GM23248 (cell line): ENCODE measurements at places on chromosomes 7 and 10.

DNA sequence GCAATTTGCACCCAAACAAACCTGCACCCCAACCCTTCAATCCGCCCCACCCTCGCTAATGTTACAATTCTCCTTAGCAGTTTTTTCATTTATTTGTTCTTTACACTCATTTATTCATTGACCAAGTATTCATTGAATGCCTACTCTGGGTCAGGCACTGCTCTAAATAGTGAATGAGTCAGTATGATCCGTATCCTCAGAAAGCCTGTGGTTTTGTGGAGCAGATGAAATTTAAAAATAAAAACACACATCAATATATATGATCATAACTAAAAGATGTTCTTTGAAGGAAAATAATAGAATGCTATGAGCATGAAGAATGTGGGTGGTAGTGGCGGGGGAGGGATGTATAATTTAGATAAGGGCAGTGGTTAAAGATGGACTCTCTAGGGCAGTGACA is 13.3 kb downstream of the IFIT5 start:
- H3K4me3 ChIP-seq, result peak overlapping the region; percentile 24; the same call in 1 of the 2 replicates
- H3K27me3 ChIP-seq, result no peaks in the 10 kb centered on the region
- H3K4me1 ChIP-seq, result peaks cover 33% of the 10 kb centered on the region
- no peaks in the 10 kb centered on the region for H3K36me3 ChIP-seq

GRCh38 chr10:77906951-77907421 is 19.6 kb downstream of the DLG5 start:
- H3K4me3 ChIP-seq, result no peak overlapping the region
- no peaks in the 10 kb centered on the region for H3K36me3 ChIP-seq
- H3K4me1 ChIP-seq, result peaks cover 13% of the 10 kb centered on the region
- no peak for DNase-seq
- H3K27ac ChIP-seq, result no peak overlapping the region

DNA sequence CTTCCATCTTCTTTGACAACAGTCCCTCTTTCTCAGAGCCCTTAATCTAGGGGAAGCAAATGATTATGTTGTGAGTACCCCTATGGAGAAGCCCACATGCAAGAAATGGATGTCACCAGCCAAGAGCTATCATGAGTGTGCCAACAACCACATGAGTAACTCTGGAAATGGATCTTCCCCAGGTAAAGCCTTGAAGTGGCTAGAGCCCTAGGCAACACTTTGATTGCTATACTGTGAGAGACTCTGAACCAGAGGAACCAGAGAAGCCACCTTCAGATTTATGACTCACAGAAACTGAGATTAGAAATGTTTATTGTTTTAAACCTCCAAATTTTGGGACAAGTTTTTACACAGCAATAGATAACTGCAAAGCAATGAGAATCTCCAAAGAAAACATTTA is 60.9 kb upstream of the COL1A2 start:
- H3K36me3 ChIP-seq, result no peaks in the 10 kb centered on the region
- no peak overlapping the region for H3K4me3 ChIP-seq
- no peaks in the 10 kb centered on the region for H3K27me3 ChIP-seq
- H3K27ac ChIP-seq, result no peak overlapping the region
- DNase-seq, result peak; percentile 26
- H3K4me1 ChIP-seq, result peaks cover 37% of the 10 kb centered on the region

GRCh38 chr10:60338786-60339185 is 50.9 kb downstream of the ANK3 start:
- no peaks in the 10 kb centered on the region for H3K36me3 ChIP-seq
- H3K4me3 ChIP-seq, result no peak overlapping the region
- DNase-seq, result no peak

DNA sequence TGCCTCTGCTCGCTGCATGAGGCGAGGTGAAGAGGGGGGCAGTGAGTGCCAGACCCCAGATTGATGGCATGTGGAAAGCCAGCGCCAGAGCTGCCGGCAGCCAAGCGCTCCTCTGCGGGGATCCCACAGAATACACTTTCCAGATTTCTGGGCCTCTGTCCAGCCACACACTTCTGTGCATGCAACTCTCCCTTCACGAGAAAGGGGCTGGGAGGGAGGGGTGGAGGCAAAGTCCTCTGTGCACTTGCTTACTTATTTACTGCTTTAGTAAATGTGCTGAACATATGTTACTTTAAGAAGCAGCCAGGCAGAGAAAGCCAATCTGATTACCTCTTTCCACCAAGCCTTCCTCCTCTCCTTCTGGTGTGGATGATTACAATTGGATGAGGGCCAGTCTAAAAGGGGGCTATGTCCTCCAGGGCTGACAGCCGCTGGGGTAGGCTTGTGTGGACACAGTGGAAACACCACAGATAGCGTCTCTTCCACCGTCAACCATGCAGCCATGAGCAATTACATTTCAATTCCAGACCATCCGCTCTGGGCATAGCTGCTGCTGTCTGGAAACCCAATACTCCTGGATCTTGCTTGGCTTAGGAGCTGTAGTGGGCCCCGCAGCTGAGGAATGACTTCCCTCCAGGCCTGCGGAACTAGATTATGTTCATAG is 322.8 kb upstream of the ANKRD30A start:
- H3K27me3 ChIP-seq, result peaks cover 17% of the 10 kb centered on the region
- H3K4me3 ChIP-seq, result no peak overlapping the region
- no peak overlapping the region for H3K27ac ChIP-seq
- no peaks in the 10 kb centered on the region for H3K36me3 ChIP-seq
- peak; percentile 6 for DNase-seq

GRCh38 chr10:3901370-3901769 is 116.4 kb upstream of the KLF6 start:
- DNase-seq, result no peak
- no peak overlapping the region for H3K27ac ChIP-seq
- H3K4me1 ChIP-seq, result peaks cover 28% of the 10 kb centered on the region
- no peaks in the 10 kb centered on the region for H3K27me3 ChIP-seq

DNA sequence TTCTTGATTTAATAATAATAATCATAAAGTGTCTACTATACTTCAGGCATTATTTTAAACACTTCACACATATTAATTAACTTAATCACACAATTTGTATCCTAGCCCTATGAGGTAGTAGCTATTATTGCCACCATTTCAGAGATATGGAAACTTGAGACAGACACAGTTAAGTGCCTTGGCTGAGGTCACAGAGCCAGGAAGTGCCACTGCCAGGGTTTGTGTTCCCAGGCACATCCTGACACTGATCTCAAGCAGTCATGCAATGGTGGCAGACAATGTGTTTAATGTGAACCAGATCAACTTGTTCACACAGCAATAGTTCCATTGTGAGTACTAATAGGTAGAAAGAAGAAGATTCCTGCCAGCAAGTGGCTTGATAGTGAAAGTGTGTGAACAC is 666.0 kb downstream of the SUGCT start:
- H3K4me3 ChIP-seq, result no peak overlapping the region
- peaks cover 15% of the 10 kb centered on the region for H3K4me1 ChIP-seq

DNA sequence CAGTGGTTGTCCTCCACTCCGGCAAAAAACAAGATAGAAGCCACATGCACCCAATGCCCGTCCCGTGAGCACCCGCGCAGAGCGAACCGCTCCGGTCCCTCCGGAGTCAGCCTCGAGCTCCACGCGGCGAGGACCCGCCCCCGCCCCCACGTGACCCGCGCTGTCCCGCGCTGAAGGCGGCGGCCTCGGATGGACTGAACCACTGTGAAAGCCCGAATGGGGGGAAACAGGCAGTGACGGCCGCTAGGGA is 766 bp upstream of the EIF3B start:
- H3K4me3 ChIP-seq, result peak overlapping the region; percentile 92
- no peaks in the 10 kb centered on the region for H3K27me3 ChIP-seq
- DNase-seq, result peak; percentile 95

GRCh38 chr7:15396210-15397158 is 165.3 kb downstream of the AGMO start:
- H3K27ac ChIP-seq, result no peak overlapping the region
- H3K36me3 ChIP-seq, result no peaks in the 10 kb centered on the region
- no peaks in the 10 kb centered on the region for H3K4me1 ChIP-seq
- H3K27me3 ChIP-seq, result no peaks in the 10 kb centered on the region
- DNase-seq, result no peak
- no peak overlapping the region for H3K4me3 ChIP-seq

GRCh38 chr7:51312951-51313737 is 3.5 kb downstream of the COBL start:
- no peak overlapping the region for H3K27ac ChIP-seq
- H3K27me3 ChIP-seq, result peaks cover 52% of the 10 kb centered on the region
- DNase-seq, result no peak
- no peaks in the 10 kb centered on the region for H3K36me3 ChIP-seq
- no peak overlapping the region for H3K4me3 ChIP-seq
- no peaks in the 10 kb centered on the region for H3K4me1 ChIP-seq

DNA sequence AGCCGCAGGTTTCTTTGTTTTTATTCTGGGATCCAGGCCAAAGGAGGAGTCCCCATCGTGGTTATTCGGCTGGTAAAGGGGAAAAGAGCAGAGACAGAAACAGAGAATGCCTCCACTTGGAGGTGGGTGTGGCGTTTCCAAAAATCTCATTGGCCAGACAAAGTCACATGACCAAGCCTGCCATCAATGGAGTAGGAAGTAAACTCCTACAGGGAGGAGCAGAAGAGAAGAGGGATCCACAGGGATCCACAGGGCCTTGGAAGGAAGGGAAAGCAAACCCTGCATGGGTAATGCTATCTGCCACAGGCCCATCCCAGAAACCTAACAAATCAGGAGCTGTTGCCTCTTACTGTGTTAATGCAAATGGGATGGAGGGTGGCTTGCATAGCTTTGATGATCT is 425.7 kb upstream of the GALNT17 start:
- no peak overlapping the region for H3K4me3 ChIP-seq
- no peaks in the 10 kb centered on the region for H3K27me3 ChIP-seq
- DNase-seq, result no peak

- H3K36me3 ChIP-seq, result no peaks in the 10 kb centered on the region
- H3K27ac ChIP-seq, result no peak overlapping the region
- H3K27me3 ChIP-seq, result no peaks in the 10 kb centered on the region
- H3K4me3 ChIP-seq, result no peak overlapping the region
- DNase-seq, result peak; percentile 64
Measured at GRCh38 chr10:94138391-94138790, 144.7 kb downstream of the PLCE1 start.

DNA sequence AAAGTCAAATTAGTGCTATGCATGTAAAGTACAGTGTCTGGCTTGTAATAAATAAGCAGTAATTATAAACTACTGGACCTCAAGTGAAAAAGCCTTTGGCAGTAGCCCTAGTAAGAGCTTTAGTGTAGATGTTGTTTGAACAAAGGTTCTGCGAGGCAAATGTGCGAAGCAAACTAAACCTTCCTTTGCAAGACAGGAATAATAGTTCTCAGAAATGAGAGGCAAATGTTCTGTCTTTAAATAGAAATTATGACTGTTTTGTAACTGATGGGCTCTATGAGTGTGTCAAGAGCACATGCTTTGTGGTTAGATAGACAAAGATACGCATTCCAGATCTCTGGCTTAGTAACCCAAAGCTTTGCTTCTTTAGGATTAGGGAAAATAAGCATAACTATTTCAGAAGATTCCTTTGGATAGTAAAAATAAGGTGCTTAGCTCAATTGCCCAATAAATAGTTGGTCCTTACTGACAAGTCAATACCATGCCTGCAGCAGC is 169.2 kb upstream of the CDC14C start:
- H3K27me3 ChIP-seq, result no peaks in the 10 kb centered on the region
- no peak overlapping the region for H3K27ac ChIP-seq
- DNase-seq, result no peak
- no peaks in the 10 kb centered on the region for H3K36me3 ChIP-seq

GRCh38 chr7:38142736-38143135 is 35.3 kb upstream of the STARD3NL start:
- no peak overlapping the region for H3K27ac ChIP-seq
- no peak for DNase-seq
- no peaks in the 10 kb centered on the region for H3K36me3 ChIP-seq

DNA sequence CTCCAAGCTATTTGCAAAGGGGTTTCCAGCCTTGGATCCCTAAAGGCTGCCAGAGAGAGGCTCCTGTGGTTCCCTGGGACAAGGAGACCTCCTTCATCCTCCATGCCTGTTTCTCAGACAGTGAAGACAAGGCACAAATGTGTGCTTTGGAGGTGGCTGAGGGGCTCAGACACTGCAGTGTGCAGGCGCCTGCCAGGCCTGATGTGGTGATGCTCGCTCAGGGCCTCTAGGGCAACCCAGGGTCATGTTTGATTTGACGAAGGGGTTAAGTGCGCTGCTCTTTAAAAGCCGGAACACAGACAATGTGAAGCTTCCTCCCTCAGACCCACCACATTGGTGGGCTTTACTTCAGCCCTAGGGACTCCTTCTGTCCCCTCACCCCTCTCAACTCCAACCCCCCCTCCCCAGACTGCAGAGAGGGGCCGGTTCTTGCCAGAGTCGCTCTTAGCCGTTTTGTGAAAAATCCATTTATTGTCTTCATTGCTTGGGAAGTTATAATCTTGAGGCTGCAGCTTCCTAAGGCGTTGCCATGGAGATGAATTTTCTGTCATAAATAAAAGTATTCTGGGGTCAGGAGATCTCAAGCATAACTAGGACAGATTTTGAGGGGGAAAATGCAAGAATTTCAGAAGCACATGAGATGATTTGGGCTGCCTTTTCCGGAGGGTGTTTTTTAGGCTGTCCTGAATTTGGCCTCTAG is 35.8 kb downstream of the PDGFA start:
- no peak overlapping the region for H3K27ac ChIP-seq
- no peak for DNase-seq
- H3K4me3 ChIP-seq, result no peak overlapping the region
- H3K36me3 ChIP-seq, result no peaks in the 10 kb centered on the region
- H3K27me3 ChIP-seq, result peaks cover 60% of the 10 kb centered on the region

GRCh38 chr10:123804716-123805115 is 86.9 kb downstream of the CPXM2 start:
- H3K4me1 ChIP-seq, result peaks cover 46% of the 10 kb centered on the region
- H3K27ac ChIP-seq, result peak overlapping the region; percentile 58
- H3K36me3 ChIP-seq, result no peaks in the 10 kb centered on the region
- no peaks in the 10 kb centered on the region for H3K27me3 ChIP-seq
- no peak overlapping the region for H3K4me3 ChIP-seq
- peak; percentile 91 for DNase-seq

DNA sequence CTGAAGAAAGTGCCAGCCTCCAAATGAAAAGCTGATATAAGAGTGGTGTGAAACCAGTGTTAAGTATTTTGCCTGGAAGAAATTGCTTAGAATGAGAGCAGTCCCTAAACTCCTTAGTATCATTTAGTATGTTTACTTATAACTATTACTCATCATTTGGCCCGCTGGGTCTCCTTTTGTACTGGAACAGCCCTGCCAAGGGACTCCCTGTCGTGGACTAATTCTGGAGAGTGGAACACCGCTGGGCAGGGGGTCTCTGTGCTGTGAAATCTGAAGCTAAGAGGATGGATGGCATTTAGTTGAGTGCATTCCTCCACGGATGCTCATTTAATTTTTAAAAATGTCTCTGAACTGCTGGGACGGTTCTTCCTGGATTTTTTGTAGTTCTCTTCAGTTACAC is 889.9 kb upstream of the C7orf33 start:
- peak; percentile 1 for DNase-seq
- no peaks in the 10 kb centered on the region for H3K27me3 ChIP-seq
- no peaks in the 10 kb centered on the region for H3K4me1 ChIP-seq
- H3K36me3 ChIP-seq, result no peaks in the 10 kb centered on the region
